ENCODE measurements at places on chromosomes 7 and 10.

GRCh38 chr10:132484922-132485321 is 52.7 kb upstream of the INPP5A start:
- DNase-seq = no peak

DNA sequence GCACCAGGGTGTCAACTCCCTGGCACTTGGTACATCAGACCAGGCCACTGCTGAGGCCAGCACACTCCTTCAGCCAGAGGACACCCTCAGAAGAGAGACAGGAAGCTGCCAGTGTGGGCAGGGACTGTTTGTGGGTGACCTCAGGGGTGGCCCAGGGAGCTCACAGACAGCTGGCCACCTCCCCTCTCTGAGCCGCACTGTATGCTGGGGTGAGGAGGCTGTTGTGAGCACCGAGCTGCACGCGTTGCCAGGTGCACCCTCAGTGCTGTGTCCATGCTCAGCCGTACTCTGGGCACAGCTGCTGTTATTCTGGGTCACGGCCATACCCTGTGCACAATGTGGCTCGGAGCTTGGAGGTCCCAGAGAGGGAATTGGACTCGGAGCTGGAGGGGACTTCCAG is 61.5 kb upstream of the NANOS1 start:
- DNase-seq = no peak

DNA sequence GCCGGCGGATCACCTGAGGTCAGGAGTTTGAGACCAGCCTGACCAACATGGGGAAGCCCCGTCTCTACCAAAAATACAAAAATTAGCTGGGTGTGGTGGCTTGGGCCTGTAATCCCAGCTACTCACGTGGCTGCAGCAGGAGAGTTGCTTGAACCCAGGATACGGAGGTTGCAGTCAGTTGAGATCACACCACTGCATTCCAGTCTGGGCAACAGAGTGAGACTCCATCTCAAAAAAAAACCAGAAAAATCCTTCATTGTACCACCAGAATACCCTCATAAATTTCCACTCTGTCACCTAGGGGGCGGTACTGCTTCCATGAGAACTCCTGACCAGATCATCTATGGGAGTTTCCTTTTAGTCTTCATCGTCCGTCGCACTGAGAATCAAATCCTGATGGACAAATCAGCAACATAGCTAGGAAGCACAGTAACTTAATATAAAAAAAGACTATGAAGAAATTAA is 225.8 kb upstream of the KLF14 start:
- peak; percentile 47 for DNase-seq

GRCh38 chr10:107915215-107915610 is 750.7 kb upstream of the SORCS1 start:
- no peak for DNase-seq

DNA sequence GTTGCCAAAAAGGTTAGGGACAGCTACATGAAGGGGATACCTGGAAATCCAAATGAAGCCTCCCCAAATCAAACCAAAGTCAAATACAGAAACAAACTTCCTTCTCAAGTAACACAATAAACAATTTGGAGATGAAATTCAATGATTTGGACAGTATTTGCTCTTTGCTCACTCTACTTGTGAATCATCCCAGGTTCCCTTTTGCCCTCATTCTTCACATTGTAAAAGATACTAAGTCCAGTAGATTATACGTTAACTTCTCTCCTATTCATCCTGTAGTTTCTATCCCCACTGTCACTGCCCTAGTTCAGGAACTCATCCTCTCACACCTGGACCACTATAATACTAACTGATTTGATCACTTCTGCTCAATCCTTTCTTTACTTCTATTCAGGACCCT is 28.3 kb downstream of the FZD1 start:
- no peak for DNase-seq

- DNase-seq = no peak
Observed at GRCh38 chr7:23254051-23254681, 7.6 kb downstream of the GPNMB start.

- DNase-seq = no peak
Observed at GRCh38 chr10:109744020-109744419, 179.3 kb downstream of the XPNPEP1 start.

DNA sequence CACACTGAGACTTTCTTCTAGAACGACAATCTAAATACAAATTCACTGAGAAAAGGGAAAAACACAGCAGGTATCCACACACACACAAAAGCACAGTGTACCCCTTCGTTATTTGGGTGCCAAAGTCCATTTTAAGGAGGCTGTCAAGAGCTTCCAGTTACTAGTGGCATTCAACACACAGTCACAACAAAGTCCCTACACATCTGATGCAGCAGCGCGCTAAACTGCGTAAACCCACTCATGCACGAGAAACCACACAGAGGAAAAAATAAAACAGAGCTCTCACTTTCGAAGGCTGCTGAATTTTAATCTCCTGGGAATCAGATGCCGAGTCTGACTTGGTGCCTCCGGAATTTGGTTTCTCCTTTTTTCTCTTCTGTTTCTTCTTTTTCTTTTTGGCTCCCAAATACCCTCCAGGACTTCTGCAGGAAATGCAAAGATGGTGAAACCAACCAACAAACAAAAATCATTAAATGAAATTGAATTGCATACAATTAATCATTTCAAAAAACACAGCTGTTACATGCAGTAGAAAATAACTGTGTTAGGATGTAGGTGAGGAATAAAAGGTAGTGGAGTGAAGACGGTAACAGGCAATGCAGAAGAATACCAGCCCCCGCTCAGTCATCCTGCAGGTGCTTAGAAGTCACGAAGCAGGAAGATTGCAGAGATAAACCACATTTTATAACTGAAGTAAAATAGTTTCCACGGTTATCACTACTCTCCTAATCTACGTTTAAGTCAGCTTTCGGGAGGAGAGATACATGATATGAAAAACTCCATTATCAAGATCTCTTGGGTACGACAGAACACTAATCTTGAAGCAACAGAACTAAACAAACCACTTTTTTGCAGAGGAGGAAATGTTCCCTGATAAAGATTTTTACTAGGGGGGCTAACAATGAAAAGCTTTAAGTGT is 27.1 kb downstream of the NMT2 start:
- DNase-seq = no peak

- no peak for DNase-seq
Observed at GRCh38 chr7:90738249-90738648, 142.1 kb downstream of the CDK14 start.

DNA sequence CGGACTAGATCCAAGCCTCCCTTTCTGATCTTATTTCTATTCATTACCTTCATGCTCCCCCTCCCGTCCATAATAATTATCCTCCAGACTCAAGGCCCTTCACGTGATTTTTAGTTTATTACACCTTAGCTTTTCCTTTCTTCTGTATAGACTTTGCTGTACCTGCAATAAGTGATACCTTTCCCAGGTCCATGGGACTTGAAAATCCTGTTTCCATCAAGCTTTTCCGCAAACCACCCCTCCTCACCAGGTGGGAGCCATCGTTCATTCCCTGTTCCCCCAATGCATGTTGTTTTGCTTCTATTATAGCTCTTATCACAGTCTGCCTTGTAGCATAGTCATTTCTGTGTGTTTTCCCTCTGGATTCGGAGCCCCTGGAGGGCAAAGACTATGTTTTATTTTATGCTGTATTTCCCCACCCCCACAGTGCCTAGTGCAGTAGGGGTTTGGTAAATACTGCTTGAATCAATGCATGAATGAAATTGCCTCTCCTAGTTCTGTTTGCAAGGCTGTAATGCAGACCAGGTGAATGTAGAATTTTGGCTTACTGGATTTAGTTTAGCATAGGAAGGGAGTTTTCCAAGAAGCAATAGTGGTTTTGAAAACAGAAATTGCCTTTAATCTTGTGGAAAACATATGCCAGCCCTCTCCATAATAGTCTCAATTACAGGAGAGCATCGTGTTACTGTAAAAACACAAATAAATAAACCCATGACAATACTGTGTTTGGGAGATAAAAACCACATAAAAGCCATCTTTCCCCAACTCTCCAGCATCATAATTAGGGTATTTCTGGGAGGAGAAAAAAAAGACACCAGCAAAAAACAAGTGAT is 213.4 kb downstream of the AUTS2 start:
- DNase-seq = no peak

DNA sequence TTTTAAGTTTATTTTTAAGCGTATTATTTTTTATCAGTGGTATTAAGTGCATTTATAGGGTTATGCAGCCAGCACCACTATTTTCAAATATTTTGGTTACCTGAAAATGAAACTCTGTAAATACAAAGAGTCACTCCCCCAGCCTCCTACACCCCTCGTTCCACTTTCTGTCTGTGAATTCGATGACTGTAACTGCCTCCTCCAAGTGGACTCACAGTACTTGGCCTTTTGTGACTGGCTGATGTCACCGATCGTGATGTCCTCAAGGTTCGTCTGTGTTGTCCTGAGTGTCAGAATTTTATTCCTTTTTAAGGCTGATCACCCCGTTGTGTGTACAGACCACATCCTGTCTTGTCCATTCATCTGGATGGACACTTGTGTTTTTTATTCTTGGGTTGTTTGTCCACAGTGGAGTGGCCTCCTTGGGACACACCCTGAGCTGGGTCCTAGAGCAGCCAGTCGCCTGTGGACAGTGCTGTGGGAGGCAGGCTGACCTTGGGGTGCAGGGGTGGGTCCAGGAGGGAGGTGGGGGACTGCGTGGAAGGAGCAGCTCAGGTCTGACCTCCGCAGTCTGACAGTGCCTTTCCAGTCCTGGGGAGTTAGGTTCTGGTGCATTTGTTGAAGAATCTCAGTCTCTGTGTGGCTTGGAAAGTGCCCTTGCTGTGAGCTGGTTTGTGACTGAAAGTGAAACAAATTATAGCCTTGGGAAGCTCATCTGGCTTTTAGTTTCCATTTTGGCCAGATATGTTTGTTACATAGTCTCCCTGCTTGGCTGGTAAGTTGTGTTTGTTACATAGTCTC is 6.9 kb downstream of the MTG1 start:
- DNase-seq = no peak

DNA sequence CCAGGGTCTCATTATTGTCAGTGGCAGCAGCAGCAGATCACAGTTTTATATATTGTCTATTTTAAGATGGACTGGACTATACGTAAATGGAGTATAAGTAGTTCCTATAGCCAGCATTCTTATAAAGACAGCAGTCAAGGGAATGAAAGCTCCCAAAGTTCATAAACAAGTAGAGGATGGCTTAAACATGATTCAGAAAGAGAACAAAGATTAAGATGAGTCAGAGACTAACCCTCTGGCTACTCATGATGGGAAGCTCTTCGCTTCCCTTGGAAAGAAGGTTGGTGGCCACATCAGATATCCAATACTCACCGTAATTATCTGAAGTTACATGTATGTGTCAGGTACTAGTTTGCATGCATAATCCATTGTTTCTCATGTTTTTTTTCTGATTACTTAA is 277.0 kb downstream of the INHBA start:
- DNase-seq = peak; percentile 79

DNA sequence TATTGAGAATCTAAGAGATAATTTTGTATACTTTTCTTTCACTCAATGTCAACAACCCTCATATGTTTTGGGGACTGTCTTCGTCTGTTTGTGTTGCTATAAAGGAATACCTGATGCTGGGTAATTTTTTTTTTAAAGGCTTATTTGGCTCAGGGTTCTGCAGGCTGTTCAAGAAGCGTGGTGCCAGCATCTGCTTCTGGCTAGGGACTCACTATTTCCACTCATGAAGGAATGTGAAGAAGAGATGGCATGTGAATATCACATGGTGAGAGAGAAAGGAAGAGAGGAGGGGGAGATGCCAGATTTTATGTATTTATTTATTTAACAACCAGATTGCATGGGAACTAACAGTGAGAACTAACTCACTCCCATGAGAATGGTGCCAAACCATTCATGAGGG is 827.4 kb upstream of the PHF14 start:
- no peak for DNase-seq

GRCh38 chr7:49389871-49390479 is 383.5 kb upstream of the VWC2 start:
- DNase-seq = no peak

DNA sequence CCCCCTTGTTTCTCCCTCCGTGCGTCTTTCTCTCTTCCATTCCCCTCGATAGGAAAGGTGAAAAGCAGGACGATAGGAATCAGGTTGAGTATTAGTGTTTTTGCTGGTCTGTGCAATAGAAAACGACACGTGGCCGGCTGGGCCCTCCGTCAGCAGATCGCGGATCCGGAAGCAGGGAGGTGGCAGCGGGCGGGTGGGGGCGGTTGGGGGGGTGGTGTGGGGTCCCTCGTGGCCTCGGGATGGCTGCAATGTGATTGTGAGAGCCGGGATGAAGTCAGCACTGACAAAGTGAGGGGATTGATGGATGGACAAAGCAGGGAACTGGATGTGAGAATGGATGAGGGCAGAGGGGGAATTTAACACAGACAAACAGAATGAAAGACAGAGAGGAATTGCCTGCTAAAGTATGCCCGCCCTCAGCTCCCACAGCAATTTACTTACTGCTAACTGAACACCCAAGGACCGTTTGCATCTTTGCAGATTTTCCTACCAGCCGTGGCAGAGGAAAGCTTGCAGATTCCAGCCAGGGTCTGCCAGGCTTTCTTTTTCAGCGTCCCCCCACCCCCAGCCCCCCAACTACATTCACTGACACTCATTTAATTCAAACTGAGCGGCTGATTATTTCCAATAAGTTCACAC is 280.9 kb downstream of the LRMDA start:
- DNase-seq = no peak

DNA sequence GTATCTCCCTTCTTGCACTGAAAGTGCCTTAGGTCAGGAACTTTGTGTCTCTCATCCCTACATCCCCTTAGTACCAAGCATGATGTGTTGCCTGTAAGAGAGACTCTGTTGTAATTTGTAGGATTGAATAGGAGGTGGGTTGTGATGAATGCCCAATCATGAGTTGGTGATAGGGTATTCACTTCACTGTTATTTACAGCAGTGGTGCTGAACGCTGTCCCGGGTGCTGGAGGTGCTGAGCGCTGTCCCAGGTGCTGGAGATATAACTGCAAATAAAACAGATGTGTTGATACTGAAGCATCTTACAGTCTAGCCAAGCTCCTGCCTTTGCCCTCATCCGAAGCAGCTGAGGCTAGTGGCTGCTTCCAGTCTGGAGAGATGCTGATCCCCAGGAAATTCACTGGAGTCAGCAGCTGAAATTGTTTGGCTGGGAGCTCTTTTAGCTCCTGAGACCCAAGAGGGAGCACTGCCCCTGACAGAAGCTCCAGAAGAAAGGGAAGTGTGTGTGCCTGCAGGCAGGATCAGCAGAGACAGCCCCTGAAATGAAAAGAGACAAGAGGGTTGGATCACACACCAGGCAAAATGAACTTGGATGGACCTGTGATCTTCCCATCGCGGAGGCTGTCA is 183.4 kb downstream of the SORCS3 start:
- DNase-seq = peak; percentile 11
